ENCODE measurements at places on chromosomes 7 and 10.

DNA sequence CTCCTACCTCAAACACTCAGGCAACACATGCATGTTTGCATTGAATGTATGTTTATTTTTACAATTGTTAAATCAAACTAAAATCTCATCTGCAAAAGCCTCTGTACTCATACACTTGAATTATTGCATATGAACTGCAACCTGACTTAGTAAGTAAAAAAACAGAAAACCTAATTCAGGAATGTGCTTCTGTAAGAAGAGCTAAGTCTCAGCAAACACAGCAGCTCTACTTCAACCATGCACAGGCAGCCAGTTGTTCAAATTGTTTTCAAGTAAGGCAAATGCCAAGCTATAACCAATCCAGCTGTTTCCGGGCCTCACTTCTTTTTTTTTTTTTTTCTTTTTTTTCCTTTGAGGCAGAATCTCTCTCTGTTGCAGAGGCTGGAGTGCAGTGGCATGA lies 93.5 kb upstream of the MALRD1 start:
- no peak for DNase-seq

- no peak for DNase-seq
Observed at GRCh38 chr10:99369126-99369525, 40.0 kb downstream of the CNNM1 start.

- DNase-seq, result no peak
Observed at GRCh38 chr10:14306190-14306589, 24.5 kb downstream of the FRMD4A start.

GRCh38 chr10:43402176-43402575 lies 6.8 kb downstream of the HNRNPF start:
- no peak for DNase-seq

DNA sequence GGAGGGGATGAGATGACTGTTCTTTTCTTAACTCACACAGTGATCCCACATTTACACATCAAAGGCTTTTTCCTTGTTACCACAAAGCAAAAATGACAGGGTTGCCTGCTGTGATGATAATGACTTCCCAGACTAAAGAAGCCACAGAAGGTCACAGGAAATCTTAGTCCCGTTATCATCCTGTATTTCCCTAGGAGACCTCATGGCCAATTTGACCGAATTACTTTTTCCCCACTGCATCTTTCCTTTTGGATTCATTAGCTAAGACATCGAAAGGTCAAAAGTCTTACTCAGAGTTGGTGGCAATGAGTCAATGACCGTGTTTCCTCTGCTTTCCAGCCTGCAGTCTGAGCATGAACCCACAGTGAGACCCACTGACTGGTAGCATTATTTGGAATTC lies 130.1 kb upstream of the INHBA start:
- no peak for DNase-seq

- DNase-seq, result no peak
Observed at GRCh38 chr7:139139150-139139549, 29.6 kb upstream of the ZC3HAV1 start.

GRCh38 chr7:66880053-66880452 lies 41.0 kb upstream of the TMEM248 start:
- DNase-seq, result peak; percentile 60

- peak; percentile 64 for DNase-seq
Observed at GRCh38 chr7:77696643-77697534, 630 bp downstream of the RSBN1L start.

DNA sequence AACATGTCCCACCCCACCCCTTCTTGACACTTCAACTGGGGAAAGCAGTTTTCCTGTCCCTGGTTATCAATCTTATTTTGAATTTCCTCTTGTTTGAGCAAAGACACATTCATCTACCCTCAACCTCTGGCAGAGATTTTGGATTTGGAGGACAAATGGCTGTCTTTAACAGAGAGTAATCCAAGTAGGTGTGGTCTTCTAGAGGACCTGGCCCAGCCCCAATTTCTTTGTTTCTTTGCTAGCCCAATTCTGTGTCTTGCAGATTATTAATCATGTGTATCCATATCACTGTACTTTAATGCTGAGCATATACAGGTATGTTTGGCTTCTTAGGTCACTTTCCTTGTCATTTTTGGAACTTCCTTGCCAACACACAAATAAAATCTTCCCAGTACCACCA lies 58.8 kb upstream of the ADCY1 start:
- no peak for DNase-seq

DNA sequence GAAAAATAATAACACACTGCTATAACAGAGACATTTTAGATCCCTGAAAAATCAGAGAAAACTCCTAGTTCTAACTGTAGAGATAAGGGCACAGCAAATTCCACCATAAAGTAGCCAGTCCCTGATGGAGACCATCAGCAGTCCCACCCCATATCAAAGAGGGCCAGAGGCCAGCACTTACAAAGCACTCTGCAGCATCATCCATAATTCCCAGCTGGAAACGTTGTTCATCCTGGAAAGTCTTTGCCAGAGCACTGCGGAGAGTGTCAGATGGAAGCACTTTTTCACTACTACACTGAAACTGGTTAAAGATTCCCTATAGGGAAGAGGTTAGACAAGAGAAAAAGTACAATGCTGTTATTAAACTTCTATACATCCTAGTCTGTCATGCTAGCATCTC lies 45.8 kb downstream of the USP54 start:
- DNase-seq, result no peak

DNA sequence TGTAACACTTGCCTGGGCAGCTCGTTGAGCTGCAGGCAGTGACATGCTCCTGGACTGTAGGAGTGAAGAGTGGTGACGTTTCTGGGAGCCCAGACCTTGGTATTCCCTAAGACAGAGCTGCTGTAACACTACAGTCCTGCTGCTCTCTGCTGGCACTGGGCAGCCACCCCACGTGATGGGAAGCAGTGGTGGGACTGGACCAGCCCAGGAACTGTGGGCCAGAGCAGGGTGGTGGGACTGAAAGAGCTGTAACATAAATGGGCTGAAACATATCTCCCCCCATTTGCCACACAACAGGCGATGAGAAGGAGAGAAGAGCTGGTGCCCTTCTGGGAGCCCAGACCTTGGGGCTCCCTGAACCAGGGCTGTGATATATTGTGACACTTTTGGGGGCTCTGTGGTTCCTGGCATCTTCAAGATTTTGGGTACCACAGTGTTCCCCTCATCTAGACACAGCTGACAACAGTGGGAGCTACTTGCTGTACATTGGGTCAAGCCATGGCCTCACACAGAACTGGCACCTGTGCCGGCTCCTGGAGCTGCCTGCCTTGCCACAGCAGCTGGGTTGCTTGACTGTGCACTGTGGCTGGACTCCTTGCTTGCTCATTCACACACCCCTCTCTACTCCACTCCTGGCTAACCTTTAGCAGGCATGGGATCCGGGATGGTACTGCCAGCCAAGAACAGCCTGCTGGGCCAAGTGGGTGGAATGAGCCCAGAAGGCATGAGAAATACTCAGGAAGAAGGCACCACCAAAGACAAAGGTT lies 161.3 kb upstream of the PCDH15 start:
- DNase-seq, result no peak

DNA sequence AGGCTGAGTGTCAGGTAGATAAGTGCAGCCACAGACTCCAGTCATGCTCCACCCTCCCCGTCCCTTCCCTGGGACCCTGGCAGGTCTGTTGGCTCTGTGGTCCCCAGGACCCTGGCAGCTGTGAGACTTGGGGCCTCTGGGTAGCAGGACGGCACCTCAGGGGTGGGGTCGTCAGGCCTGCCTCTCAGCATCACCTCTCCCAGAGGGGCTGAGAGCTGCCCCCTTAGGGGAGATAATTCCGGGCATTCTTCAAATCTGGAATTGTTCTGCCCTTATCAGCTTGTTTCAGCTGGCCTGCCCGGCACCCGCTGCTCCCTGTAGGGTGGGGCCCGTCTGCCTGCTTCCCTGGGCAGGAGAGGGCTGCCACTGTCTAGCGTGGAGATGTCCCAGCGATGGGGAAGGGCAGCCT lies 23.3 kb downstream of the PODXL start:
- no peak for DNase-seq

- DNase-seq, result no peak
Observed at GRCh38 chr7:121103086-121103485, 114.6 kb downstream of the CPED1 start.

DNA sequence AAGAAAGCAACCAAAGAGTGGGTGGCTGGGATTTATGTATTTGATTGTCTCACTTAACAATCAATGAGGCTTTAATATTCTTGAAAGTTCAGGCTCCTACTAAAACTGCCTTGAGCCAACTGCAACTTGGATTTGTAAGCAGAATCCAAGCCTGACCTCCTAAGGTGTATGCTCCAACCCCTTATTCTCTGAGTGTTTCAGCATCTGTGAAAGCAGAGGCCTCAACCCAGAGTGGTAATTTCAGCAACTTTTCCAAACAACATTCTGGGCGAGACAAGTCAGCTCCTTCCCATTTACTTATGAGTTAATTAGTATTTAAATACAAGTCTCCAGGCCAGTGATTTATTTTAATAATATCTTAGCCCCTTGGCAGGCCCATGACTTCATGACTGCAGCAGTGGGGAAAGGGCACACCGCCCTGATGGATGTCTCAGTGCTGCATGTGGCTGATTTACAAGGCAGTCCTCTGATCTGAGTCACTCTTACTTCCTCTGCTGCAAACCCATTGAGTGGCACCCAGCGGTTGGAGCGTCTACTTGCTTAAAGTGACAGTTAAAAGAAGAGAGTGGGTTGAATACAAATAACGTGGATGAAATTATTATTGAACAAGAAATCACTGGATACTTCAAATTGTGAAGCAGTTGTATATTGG lies 209.1 kb downstream of the TRIL start:
- no peak for DNase-seq

DNA sequence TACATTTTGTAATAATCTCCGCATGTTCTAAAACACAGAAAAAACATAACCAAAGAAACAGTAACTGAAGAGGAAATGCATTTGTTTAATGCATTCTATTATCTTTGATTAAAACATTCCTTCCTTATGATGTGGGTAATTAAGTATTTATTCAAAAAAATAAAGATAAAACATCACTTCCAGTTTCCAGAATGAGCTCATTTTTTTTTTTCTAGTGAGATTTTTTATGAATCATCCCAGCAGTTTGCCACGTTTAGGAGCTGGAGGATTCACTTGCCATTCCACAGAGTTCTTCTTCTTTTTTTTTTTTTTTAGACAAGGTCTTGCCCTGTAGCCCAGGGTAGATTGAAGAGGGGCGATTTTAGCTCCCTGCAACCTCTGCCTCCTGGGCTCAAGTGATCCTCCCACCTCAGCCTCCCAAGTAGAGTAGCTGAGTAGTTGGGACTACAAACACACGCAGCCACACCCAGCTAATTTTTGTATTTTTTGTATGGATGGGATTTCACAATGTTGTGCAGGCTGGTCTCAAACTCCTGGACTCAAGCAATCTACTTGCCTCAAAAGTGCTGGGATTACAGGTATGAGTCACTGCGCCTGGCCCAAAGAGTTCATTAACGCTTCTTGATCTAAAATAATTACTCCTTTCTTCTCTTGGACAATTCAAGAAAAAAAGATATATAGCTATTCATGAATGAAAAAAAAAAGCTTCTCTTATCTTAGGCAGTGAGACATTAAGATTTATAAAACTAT lies 177.3 kb downstream of the DKK1 start:
- DNase-seq, result no peak

- no peak for DNase-seq
Observed at GRCh38 chr10:29668628-29669027, 33.9 kb upstream of the SVIL start.

- DNase-seq, result no peak
Observed at GRCh38 chr10:17067376-17068264, 62.0 kb downstream of the CUBN start.

GRCh38 chr7:91826377-91826776 lies 54.1 kb downstream of the MTERF1 start:
- no peak for DNase-seq

GRCh38 chr7:38932509-38933168 lies 23.6 kb upstream of the VPS41 start:
- DNase-seq, result peak; percentile 70
